ENCODE measurements at places on chromosomes 2 and 18. TPM values are rescaled to one million over a fixed set of nuclear protein-coding genes. Genes with fewer than 3 reads are reported as not detected.
A peak's percentile ranks its signal among the peaks of the same experiment; 100 is the strongest.

Gene ASB18
- not detected for total RNA-seq

DNA sequence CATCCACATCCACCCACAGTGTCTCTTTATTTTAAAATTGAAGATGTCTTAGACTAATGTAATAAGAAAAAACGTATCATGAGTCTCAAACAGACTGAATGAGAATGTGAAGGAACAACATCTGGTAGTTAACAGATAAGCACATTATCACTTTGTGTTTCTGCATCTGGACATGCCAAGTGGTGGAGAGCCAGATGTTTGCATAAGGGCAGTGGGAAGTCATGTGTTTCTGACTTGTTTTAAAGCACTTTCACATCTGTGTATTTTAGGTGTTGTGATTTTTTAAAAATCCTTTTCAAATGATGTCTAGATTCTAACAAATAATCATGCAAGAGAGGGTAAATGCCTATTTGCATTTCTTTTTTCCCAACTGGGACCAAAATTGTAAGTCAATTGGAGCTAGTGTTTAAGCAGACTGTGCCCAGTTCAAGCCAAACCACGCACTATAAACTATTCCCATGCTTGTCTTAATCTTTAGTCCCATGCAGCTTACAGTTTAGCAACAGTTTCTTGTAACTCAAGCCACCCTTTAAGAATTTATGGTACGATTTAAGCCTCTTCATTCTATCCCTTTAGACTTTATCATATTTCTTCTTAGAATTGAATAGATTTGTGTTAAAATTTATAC lies 272.7 kb upstream of the DOK6 start:
- DNase-seq = no peak

Gene SLC4A5
- total RNA-seq = 0.65 TPM

Gene GPC1
- 261 TPM for total RNA-seq

- no peak for DNase-seq
These were observed 114.3 kb downstream of the TMEM17 start for GRCh38 chr2:62391696-62392095.

Gene MCEE
- 22.6 TPM for total RNA-seq

Gene FLACC1
- 1.4 TPM for total RNA-seq

- no peak for DNase-seq
These were observed 1.9 kb downstream of the PIEZO2 start for GRCh38 chr18:11147371-11147951.

Gene XDH
- total RNA-seq = 0.23 TPM

Gene ZNF397
- 12.0 TPM for total RNA-seq

Gene METTL8
- total RNA-seq = 30.4 TPM

GRCh38 chr2:236239276-236240065 lies 24.7 kb downstream of the ASB18 start:
- DNase-seq = no peak

DNA sequence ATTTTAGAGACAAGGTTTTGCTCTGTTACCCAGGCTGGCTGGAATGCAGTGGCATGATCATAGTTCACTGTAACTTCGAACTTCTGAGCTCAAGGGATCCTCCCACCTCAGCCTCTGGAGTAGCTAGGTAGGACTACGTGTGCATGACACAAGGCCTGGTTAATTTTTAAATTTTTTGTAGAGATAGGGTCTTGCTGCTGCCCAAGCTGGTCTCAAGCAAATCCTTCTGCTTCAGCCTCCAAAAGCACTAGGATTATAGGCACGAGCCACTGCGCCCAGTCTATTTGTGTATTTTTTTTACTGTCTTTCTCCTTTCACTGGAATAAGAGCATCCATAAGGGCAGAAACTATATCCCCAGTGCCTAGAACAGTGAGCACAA lies 89.3 kb downstream of the PLEKHM3 start:
- DNase-seq = no peak

Gene DRC1
- 0.17 TPM for total RNA-seq

- DNase-seq = no peak
These were observed 70.3 kb downstream of the THADA start for GRCh38 chr2:43525506-43525905.

- peak; percentile 68 for DNase-seq
These were observed 8.3 kb upstream of the ARHGEF4 start for GRCh38 chr2:130828461-130828860.

Gene KCNG2
- not detected for total RNA-seq

DNA sequence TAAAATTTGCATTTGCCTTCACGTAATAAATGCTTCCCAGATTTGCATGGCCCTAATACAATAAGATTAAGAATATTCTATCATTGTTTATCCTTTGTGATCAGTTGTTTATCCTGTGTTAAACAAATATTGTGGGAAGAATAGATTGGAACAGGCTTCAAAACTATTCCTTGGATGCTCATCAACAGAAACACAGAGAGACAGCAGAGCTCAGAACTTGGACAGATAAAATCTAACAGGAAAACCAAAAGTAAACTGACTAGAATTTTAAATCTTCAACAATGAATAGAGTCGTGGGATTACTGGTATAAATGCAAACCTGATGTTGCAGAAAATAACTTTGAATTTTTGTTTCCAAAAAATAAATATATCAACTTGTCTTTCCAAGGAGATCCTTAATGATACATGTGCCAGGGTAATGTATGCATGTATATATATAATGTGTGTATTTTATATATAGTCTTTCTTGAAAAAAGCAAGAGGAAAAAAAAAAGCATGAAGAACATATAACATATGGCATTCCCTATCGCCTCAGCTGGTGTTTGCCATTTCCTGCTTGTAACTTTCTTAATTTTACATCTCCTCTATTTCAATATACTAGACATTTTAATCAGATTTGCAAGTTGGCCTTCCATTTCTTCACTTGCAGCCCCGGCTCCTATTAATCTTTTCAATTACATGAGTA lies 59.9 kb upstream of the TANK start:
- no peak for DNase-seq

All from chondrocyte (in vitro differentiated cells).